Mesendoderm (in vitro differentiated cells): ENCODE measurements at places on chromosomes 3 and 15.

GRCh38 chr3:8213286-8213685 lies 288.3 kb upstream of the LMCD1 start:
- DNase-seq, result no peak

- DNase-seq, result no peak
Measured at GRCh38 chr15:81337713-81338157, 13.8 kb upstream of the STARD5 start.

DNA sequence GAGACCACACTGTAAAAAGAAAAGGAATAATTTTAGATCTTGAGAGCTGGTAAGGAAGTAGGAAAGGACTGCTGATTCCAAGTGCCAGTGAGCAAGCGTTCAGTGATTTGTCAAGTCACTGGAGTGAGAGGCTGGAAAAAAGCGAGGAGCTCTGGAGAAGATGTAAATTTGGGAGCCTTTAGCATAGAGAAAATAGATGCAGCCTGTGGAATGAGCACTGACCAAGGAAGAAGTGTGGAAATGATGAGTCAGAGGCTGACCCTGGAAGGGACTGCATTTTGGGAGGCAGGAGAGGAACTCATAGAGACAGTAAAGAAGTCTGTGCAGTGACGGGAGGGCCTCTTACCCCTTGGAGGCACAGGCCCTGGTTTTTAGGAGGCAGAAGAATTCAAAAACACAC lies 17.1 kb upstream of the ABTB1 start:
- peak; percentile 77 for DNase-seq

- peak; percentile 48 for DNase-seq
Measured at GRCh38 chr3:140052771-140053702, 118.1 kb downstream of the CLSTN2 start.

GRCh38 chr15:47963265-47963664 lies 157.5 kb upstream of the SLC24A5 start:
- no peak for DNase-seq
